ENCODE measurements at places on chromosomes 13 and 19. TPM values are rescaled to one million over a fixed set of nuclear protein-coding genes. Genes with fewer than 3 reads are reported as not detected.

Gene ZNF667
- total RNA-seq, result 3.1 TPM

Gene CD79A
- total RNA-seq, result 0.51 TPM

Gene RYR1
- 1.5 TPM for total RNA-seq

Gene RNF225
- total RNA-seq, result not detected

Gene CERS4
- 27.7 TPM for total RNA-seq

Gene CACNG6
- total RNA-seq, result not detected

Gene CABP5
- not detected for total RNA-seq

Gene SIGLEC12
- not detected for total RNA-seq

Gene STRN4
- 37.7 TPM for total RNA-seq

Gene ACP7
- total RNA-seq, result not detected
